ENCODE measurements at places on chromosomes 2 and 18. TPM values are rescaled to one million over a fixed set of nuclear protein-coding genes. Genes with fewer than 3 reads are reported as not detected.

B3GNT7 gene
- total RNA-seq = 10.1 TPM

IL1R2 gene
- 0.64 TPM for total RNA-seq

ALKAL2 gene
- total RNA-seq = not detected

SPATA3 gene
- total RNA-seq = not detected

ALLC gene
- total RNA-seq = not detected

LOXHD1 gene
- total RNA-seq = not detected

PLCL1 gene
- 0.40 TPM for total RNA-seq

RIT2 gene
- not detected for total RNA-seq

NMUR1 gene
- total RNA-seq = 0.08 TPM

- DNase-seq = no peak
These were observed 308.8 kb downstream of the RPIA start for GRCh38 chr2:89000235-89000634.

DNA sequence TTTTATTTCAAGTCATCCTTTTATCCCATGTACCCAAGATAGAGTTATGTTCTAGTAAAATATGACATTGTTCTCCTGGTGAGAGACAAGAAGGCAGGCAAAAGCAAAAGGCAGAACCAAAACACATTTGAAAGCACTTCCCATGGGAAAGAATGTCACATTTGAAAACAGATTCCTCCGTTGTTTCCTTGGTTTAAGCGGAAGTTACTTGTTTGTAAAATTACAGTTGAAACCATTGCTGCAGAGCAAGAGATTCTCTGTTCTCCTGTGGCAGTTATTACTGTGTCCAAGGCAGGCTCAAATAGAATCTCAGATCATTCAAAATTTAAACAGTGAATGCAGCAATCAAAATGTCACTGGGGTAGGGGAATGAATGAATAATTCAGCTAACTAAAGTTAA, 149.6 kb downstream of the MTCL1 start:
- DNase-seq = no peak

GRCh38 chr18:45137087-45137419, 456.4 kb downstream of the SETBP1 start:
- no peak for DNase-seq

DNA sequence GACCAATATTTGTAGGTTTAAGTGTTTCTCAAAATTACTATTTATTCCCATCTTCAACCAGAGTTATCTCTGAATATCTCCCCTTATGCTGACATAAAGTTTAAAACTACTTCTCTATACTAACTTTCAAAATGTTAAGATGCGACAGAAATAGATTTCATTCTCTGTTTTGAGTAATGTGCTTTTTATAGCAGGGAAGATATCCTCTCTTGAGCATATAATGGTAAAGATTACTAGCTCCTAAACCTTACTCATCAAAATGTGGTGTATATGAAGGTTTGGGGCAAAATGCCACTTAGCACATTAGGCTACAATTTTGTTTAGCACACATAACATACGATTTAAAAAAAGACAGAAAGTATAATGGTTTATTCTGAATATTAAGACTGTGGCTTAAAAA, 54.4 kb downstream of the CWC22 start:
- no peak for DNase-seq

- DNase-seq = no peak
These were observed 26.1 kb downstream of the METTL4 start for GRCh38 chr18:2545155-2545554.

DNA sequence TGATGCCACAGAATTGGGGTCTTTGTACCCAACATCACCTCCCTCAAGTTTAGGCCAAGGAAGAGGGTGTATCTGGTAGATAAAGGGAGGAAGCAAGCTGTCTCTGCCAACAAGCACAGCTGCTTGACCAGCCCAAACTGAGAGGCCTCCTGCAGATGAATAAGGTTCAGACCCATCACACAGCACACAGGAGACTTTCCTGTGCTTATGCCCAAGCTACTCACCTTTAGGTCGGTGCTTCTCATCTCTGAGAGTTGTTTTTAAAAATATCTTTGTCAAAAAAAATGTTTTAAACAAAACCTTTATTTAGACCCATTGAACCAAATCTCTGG, 24.7 kb upstream of the SP3 start:
- no peak for DNase-seq

- no peak for DNase-seq
These were observed 2.1 kb upstream of the SKA1 start for GRCh38 chr18:50372743-50373142.

GRCh38 chr18:34864836-34865497, 154.9 kb downstream of the DTNA start:
- DNase-seq = no peak

DNA sequence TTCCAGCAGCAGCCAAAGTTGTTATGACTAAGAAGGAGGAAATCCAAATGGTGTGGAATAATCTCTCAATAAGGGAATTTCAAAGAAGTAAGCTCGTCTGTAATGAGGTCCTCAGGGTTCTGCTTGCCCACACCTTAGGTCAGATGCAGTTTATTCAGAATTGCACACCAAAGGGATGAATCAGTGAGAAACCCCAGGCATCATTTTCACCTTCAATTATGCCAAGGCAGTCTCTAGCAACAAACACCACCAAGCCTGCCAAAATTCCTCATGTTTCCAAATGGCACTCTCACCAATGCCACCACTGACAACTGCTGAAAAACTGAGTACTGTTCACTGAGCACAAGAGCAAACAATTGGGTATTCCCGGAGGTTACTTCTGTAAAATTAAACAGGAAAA, 43.6 kb downstream of the KCNG3 start:
- DNase-seq = no peak

DNA sequence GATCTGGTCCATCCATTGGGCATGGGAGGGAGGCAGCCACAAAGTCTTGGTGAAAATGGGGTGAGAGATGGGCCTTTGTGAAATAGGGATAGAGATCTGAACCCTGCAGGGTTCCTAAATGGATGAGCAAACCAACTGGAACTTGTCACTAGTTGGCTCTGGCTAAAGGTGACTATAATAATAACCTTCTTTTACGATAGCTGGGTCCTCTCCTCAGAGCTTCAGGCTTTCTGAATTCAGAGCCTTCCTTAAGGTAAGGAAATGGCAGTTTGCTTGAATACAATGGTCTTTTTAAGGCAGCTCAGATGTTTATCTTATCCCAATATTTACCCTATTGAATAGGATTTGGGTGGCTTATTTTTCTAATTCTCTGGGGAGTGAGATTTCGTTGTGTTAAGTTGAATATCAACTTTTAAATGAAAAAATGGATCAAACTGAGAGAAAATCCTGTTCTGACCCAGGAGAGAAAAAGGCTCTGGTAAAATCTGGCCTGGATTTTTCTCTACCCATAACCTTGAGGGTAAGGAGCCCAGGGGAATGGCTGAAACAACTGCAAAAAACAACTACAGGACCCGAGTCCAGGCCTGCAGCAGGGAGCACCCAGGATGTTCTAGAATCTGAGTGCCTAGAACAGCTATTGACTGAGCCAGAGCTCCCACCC, 61.1 kb upstream of the CXCR4 start:
- no peak for DNase-seq

- DNase-seq = no peak
These were observed 3.4 kb downstream of the OTX1 start for GRCh38 chr2:63053889-63054602.

GRCh38 chr2:86634352-86634751, 10.7 kb upstream of the RNF103 start:
- DNase-seq = no peak

DNA sequence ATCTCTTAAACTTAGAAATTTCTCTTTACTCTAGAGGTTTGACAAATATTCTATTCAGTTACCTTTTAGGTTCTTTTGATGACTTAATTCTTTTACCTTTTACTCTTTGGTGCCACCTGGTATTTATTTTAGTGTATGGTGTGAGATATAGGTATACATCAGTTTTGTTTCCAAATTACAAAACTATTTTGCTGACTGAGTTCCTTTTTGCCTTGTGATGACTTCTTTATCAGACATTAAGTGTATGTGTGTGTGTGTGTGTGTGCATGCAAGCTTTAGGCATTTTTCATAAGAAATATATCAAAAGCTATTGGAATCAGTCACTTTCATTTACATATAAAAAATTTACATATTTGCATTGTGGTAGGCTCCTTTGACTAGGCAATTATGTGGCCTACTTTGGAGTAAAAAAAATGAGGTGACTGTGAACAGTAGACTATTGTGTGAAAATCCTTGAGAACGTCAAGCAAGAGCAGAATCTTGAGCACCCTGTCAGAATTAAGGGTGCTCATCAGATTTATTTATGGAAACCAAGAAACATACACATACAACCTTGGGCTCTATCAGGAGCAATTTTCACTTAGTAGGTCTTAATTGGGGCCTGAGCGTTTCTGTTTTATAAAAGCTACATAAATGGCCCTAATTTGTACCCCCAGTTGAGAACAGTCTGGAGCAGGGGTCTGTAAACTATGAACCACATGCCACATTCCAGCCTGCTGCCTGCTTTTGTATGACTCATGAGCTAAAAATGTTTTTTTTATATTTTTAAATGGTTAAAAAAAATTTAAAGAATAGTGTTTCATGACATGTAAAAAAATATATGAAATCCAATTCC, 415.9 kb downstream of the SLC4A3 start:
- DNase-seq = no peak

GRCh38 chr2:15363142-15363541, 198.0 kb downstream of the NBAS start:
- DNase-seq = no peak

- no peak for DNase-seq
These were observed 30.6 kb upstream of the EPG5 start for GRCh38 chr18:45997700-45998151.

DNA sequence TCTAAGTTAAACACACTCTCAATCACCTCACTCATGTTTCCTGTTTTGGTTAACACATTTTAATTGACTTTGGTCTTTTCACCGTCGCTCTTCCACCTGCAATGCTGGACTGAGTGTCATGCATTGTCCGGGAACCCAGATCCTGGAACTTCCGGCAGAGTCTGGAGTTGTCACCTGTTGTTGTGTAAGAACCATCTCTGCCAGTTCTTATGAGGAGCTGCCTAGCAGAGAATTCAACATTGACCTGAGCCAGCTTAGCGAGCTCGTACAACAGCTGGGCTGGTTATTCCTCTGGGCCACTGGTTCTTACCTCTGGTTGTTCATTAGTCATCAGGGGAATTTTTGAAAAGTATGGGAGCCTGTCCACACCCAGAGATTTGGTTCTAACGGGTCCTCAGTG, 75.7 kb downstream of the BCL2L11 start:
- DNase-seq = no peak

GRCh38 chr2:6412533-6413091, 453.1 kb downstream of the CMPK2 start:
- DNase-seq = no peak

GRCh38 chr2:1930376-1930775, 186.1 kb upstream of the PXDN start:
- no peak for DNase-seq

DNA sequence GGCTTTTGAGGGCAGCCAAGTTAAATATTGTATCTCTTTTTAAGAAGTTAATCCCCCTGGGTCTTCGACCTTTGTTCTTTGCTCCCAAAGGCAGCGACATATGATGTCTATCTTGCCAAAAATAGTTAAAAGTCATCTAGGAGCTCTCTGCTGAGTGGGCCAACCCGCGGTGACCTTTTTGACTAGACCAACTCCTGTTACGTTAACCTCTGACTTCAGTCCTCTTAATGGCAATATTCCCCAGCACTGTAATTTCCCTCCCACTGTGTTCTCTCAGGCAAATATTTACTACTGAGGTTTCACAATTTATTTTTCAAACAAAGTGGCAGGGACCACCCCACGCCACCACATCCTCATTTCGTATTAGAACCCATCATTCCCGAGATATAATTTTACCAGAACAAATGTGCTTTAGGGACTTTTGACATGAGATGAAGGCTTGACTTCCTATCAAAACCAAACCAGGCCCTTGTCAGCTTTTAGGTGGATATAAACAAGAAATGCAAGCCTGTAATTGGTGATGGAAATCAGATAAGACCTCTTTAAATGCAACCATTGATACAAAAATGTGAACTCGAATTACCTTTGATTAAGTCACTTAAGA, 764.7 kb downstream of the SATB2 start:
- DNase-seq = no peak

- no peak for DNase-seq
These were observed 25.7 kb upstream of the PTPN4 start for GRCh38 chr2:119734047-119734446.

DNA sequence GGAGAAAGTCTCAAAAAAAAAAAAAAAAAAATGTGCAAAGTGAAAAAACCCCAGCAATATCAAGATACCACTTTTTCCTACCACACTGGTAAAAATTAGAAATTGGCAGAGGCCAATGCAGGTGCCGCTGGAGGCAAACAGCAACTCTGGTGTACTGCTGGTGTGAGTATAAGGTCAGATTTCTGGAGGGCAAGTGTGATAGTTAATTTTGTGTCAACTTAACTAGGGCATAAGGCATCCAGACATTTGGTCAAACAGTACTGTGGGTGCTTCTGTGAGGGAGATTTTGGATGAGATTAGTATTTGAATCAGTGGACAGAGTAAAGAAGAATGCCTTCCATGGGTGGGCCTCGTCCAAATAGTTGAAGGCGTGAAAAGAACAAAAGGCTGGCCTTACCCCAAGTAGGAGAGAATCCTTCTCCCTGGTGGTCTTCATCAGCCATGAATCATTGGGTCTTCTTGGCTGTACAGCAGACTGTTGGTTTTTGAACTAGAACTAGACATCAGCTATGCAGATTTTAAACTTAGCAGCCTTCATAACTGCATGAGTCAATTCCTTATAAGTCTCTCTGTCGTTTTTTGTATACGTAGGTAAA, 52.8 kb upstream of the FHL2 start:
- no peak for DNase-seq

- no peak for DNase-seq
These were observed 90.2 kb upstream of the UXS1 start for GRCh38 chr2:106284255-106284654.

GRCh38 chr2:204331180-204331579, 214.1 kb upstream of the PARD3B start:
- no peak for DNase-seq

DNA sequence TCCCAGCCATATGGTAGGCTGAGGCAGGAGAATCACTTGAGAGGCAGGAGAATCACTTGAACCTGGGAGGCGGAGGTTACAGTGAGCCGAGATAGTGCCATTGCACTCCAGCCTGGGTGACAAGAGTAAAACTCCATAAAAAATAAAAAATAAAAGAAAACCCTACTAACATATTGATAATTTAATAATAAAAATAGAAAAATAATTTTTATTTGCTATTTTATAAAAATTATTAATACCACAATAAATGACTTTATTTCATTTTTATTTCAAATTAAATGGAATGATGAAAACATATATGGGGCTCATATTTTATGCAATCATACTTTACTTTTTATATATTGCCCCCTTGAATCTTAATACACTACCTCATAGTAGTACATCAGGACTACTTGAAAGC, 20.4 kb downstream of the TMEM182 start:
- DNase-seq = no peak

Measured in GM12878 (cell line).